ENCODE measurements at places on chromosomes 5 and 9.
A peak's percentile ranks its signal among the peaks of the same experiment; 100 is the strongest.

- DNase-seq: no peak
Observed at GRCh38 chr9:122815544-122815943, 12.8 kb downstream of the PDCL start.

DNA sequence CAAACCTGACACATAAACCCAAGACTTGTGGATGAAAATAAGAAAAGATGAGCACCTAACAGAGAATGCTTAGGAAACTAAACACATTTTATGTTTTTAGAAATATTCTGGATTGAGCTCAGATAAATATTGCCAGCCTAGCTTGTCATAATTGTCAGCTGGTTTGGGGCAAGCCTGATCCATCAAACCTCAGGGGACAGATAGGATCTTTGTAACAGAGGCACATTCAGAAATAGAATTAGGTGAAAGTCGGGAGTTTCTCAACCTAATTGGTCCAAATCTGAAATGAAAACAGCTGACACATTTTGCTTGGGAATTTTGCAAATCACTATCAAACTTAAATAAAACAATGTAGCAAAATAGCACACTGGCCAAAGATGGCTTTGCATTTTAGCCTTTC, 503.7 kb downstream of the ANXA1 start:
- DNase-seq: no peak

- DNase-seq: no peak
Observed at GRCh38 chr5:54298947-54299346, 11.4 kb downstream of the ARL15 start.

- no peak for DNase-seq
Observed at GRCh38 chr9:92850898-92851297, 26.9 kb downstream of the ZNF484 start.

DNA sequence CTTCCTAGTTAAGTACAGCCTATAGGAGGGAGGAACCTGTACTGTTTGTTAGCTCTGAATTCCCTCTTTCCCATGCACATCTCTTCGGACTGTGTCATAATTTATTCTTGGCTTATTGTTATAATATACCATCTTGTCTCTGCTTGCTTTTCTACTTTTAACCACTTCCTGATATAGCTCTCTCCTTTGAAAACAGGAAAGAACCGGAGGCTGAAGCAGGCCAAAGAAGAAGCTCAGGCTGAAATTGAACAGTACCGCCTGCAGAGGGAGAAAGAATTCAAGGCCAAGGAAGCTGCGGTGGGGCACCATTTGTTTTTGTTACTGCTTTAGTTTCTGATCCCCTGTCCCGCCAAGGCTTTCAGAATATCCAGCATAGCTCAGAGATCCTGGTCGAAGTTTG, 4.8 kb downstream of the ATP6V1G1 start:
- DNase-seq: peak; percentile 19

GRCh38 chr9:113536483-113537228, 73.1 kb downstream of the RGS3 start:
- DNase-seq: no peak
